ENCODE measurements at places on chromosomes 4 and X.

DNA sequence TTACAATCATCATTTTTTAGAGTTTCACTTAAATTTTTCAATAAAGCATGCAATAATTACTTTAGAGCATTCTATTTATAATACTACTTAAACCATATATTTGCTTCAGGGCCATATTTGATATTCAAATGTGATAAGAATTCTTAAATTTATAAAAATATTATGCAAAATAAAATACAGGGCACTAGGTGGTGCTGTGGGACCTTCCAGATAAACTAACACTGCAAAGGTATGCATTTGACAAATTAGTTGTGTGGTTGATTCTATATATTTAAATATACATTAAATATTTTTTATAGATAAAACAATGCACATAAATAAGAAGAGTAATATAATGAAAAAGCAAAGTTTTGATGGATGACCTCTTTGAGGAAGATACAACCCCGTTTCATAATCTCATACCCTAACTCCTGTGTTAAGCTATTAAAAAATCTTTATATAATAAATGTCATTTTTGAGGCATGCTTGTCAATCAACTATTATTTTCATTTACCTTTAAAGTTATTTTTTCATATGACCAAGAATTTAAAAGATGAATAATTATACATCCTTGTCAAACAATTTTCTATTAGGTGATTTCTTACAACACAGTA lies 128.4 kb downstream of the REELD1 start:
- DNase-seq, result peak; percentile 28

DNA sequence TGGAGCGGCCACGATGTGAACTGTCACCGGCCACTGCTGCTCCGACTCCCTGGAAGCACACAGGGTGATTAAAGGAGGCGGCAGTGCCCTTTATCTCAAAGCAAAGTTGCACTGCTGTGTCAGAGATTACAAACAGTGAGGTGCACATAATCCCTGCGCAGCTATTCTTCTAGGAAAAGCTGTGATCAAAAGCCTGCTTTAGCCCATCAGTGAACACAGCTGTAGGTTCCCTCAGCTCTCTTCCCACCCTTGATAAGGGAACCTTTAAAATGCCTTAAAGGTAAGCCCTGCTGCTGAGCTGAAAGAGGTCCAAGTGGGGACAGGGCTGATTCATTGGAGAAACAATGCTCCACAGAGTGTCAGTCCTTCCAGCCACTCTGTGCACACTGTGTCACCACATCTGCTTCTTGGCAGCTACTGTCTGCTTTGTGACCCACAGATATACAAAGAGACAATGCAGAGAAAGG lies 127.6 kb downstream of the EIF4E start:
- DNase-seq, result no peak

DNA sequence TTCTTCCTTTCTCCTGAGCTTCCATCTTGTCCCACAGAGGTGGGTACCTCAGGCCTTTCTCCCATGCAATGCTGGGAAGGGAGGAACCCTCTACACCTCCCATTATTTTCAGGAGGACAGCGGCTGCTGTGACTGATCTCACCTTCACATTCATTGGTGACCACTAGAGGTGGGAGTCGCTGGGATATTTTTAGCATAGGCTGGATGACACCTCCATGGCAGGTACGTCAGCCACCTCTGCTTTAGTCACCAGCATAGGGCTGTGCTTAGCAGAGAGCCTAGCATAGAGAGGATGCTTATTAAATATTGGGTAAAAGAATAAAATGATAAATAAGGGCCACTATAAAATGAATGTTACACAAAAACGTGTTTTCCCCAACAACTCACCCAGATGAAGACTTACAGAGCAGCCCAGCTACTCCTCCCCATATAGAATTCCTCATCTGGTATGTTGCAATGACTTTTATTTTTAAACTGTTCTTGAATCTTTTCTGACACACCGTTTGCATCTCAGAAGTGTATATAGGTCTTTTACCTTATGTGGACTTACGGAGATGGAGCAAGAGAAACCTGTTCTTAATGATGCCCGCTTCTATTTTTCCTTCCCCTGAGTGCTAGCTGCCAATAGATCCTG lies 60.9 kb upstream of the SORBS2 start:
- no peak for DNase-seq

GRCh38 chrX:151151665-151152267 lies 24.6 kb upstream of the GPR50 start:
- no peak for DNase-seq

- no peak for DNase-seq
Measured at GRCh38 chr4:48078425-48078824, 55.6 kb downstream of the TXK start.
